KG1 (cell line): ENCODE measurements at places on chromosomes 4 and X.

GRCh38 chr4:174457468-174457867 is 64.8 kb downstream of the HPGD start:
- DNase-seq: no peak

DNA sequence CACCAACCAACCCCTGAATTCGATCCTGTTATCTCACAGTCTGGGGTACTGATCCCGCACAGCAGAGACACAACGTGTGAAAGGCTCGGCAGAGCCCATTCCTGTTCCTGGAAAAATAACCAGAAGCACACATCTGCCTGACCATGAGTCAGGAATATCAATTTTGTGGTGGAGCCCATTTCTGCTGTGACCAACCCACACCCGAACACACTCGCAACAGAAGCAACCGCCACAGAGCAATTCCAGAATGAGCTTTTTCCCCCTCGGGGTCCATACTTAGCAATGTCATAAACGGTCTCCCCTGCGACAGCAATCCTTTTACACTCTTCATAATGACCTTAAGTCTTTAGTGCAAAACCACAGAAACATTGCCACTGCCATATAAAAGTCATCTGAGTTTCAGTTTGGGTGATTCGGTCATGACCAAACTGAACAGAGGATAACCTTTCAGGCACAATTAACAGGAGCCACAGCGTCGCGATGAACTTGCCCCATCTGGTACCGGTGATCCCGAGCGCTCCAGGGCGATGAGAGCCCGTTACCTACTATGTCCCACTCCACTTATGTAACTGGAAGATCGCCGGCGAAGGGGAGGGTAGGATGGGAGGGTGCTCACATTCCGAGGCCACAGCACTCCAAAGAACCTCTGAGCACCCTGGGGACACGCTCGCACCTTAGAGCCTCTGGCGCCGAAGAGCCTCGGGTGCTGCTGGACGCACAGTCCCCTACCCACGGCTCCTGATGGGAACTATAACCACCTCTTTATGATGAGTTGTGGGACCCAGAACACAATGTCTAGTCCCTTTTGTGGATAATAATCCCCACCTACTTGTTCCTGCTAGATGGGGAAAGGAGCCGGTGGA is 1.1 kb downstream of the MECP2 start:
- no peak for DNase-seq

DNA sequence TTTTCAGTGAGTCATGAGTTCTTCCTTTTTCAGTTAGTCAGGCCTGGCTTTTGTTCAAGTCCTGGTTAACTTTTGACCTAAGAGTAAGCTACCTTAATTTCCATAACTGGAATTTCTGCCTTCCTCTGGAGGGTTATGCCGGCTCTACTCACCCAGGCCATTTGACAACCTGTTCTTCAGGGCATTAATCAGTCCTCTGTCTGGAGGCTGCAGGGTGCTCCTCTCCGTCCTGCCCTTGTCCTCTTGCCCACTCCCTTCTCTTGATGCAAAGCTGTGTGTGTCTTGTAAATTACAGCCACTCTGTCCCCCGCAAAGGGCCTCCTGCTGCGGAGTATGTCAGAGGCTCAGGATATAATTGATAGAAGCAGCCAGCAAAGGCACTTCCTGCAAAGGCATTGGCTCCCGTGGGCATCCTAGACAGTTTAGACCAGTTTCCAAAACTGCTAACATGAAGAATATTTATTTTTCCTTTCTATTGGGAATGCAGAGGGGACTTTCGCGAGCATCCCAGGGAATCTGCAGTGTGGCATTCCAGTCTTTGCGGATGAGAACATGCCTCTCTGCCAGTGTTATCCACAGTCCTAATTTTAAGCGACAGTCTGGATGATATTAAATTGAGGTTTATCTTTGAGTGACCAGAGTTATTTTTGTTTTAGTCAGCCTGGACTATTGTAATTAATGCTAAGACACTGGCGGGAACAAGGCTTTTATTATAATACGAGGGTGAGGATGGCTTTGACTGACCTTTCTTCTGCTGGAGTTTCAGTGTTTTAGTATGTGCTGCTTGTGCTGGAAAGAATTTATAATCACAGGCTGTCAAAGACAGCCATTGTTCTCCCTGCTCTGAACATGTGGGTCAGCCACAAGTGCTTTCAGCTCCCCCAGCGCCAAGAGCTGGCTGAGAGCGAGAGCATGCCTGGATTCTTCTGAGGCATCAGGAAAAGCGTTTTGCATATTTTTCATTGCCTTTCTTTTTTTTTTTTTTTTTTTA is 74.2 kb downstream of the LIMCH1 start:
- no peak for DNase-seq

DNA sequence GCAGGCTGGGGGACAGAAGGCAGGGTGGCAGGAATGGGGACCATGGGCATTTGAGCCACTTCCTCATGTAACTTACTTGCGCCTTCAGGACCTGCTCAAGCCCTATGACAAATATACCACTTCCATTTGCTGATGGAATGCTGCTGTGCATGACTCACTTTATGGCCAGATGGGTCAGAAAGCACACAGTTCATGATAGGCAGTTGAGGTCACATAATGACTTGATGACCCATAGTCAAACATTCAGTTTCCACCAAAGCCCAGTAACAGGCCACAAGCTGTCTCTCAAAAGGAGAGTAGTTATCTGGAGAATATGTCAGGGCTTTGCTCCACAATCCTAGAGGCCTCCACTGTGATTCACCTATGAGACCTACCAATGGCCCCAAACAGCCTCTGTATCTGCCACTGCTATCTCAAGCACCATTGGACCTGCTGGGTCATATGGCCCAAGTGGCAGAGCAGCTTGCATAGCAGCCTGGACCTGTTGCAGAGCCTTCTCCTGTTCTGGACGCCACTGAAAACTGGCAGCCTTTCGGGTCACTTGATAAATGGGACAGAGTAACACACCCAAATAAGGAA is 5.3 kb upstream of the PAPSS1 start:
- DNase-seq: no peak

GRCh38 chr4:100014616-100015015 is 64.5 kb upstream of the H2AZ1 start:
- DNase-seq: no peak

GRCh38 chr4:98181809-98182208 is 38.5 kb upstream of the STPG2 start:
- DNase-seq: no peak

DNA sequence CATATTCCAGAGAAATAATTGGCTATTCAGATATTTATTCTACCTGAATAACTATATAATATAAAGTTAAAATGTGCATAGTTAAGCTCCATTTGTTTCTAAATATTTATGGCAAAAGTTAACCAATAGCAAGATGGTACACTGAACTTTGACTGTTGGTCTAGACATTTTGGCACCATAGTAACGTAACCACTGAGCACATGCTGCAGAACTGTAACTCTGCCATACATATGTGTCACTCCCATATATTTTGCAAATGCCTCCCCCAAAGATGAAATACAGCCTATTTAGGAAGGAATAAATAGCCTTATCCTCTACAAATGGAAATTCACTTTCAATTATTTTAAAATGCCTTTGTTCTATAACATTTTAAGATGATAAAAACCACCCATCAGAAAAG is 424.9 kb downstream of the CENPC start:
- no peak for DNase-seq

GRCh38 chrX:97315939-97316338 is 432.2 kb downstream of the RPA4 start:
- DNase-seq: no peak

GRCh38 chr4:144179152-144179739 is 38.7 kb upstream of the GYPA start:
- no peak for DNase-seq

GRCh38 chr4:84673475-84674240 is 90.7 kb downstream of the CDS1 start:
- no peak for DNase-seq

DNA sequence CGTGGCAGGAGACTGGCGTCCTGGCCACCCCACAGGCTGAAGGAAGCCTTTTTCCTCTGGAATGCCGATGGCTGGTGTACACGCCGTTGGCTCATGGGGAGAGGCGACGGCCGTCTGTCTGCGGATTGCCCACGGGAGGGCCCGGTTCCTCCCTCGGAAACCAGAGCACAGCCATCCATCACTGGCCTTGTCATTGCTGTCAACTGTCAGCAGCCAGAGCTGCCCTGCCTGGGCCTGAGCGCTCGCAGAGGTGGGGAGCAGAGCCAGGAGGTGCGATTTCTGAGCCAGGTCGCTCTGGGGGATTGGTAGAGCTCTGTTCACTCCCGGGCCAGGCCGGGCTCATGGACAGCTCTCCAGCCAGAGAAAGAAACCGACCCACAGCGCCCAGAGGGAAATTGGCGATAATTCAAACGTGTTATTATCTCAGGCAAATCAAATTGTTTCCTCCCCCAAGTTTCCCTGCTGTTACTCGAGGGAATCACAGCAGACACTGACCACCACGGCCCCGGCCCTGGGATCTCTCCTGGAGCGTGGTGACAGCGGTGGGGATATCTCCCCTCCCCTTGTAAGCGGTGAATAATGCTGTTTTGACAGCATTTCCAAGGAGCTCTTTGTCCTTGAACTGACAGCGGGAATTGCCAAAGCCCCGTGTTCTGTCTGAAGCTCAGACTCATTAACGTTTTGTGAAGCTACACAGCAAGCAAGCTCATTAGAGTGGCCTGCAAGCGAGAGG is 220.9 kb upstream of the PSAPL1 start:
- DNase-seq: no peak

GRCh38 chr4:77922158-77923094 is 59.8 kb downstream of the MRPL1 start:
- DNase-seq: no peak

- no peak for DNase-seq
These were observed 1.0 kb upstream of the ANKRD17 start for GRCh38 chr4:73259571-73260090.

DNA sequence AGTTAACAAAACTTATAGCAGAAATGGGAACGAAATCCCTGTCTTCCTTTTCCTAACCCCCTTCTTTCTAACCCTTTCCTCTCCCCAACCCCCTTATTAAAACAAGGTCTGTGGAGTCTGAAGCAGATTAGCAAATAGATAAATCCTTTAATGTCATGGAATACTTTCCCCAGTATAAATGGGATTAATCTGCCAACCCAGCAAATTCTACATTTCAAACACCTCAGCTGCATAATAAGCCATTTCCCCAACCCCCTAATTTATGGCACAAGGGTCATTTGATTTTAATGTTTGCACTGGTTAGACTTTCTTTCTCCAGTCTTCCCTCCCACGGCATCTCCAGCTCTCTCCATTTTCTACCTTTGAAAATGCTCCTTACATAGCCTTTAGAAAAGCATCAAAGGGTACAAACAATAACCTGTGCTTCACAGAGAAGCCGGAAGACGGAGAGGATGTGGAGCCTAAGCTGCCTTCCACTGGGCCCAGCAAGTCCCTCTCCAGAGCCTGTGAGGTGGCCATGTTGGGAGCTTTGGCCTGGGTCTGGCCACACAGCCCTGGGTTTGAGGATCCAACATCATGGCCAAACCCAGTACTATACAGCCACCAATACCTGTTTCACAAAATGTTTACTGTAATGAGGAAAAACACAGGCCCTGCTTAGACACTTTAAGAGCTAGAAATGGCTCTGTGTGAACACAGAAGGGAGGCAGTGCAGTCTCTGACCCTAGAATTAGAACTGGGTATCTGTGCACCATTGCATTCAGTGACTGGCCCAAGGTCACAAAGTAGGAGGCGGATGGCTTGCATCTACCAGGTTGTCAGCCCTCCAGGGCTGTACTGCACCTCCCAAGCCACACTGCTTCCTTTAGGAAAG is 56.9 kb upstream of the SPRY1 start:
- DNase-seq: no peak

DNA sequence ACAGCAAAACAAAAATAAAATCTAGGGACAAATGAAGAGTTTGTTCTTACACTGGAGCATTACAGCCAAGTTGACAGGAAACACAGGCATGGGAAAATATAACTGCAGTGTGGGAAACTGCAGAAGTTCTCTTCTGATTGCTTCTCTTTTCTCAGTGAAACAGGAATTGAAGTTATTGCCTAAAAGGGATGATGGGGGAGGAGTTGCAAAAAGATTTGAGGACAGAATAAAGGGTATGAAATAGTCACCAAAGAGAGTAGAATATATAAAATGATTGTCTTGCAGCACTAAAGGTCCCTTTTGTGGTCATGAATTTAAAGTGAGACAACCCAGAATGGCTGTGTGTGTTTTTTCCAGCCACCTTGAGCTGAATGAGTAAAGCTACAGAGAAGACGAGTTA is 103.7 kb downstream of the JADE1 start:
- no peak for DNase-seq

GRCh38 chr4:107131295-107131694 is 95.2 kb upstream of the DKK2 start:
- no peak for DNase-seq

DNA sequence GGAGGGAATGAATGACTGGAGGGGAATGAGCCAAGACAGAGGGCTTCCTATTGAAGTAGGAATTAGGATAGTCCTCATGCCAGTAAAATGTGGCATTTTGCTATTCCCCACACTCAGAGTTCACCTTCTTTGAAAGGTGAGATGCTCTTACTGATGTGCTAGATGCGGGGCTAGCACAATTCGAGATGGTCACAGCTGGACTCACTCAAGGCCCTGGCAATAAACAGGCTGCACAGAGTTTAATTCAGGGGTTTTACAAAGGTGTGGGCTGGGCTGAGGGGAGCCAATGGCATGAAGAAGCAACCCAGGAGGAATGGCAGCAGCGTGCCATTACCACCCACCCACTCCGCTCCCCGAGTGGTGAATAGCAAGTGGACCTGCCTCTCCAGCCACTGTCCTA is 55.1 kb downstream of the ENPP6 start:
- DNase-seq: no peak

DNA sequence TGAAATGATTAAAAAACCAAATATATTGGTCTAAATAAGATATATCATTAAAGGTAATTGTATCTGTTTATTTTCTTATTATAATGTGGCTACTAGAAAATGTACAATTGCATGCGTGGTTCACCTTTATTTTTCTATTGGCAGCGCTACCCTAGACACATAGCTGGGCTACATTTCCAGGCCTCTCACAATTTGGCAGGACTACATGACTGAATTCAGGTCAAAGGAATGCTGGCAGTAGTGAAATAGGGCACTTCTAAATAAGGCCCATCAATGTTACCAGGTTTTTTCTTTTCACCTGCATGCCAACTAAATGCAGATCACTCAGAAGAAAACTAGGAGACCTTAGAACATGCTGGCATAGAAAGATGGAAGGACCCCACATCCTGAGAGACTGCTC is 1072.9 kb upstream of the SLIT2 start:
- DNase-seq: no peak

DNA sequence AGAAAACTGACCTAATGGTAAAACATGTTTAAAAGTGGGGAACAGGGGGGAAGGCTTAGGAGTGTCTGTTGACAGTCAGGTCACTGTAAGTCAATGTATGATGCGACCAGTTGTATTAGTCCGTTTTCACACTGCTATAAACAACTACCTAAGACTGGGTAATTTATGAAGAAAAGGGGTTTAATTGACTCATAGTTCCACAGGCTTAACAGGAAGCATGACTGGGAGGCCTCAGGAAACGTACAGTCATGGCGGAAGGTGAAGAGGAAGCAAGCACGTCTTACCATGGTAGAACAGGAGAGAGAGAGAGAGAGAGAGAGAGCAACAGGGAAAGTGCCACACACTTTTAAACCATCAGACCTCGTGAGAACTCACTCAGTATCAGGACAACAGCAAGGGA is 13.0 kb upstream of the PLAC1 start:
- peak; percentile 15 for DNase-seq

- no peak for DNase-seq
These were observed 13.7 kb downstream of the SCD5 start for GRCh38 chr4:82784681-82785610.

- DNase-seq: no peak
These were observed 26.2 kb downstream of the JADE1 start for GRCh38 chr4:128835498-128836222.
